Central memory CD4-positive, alpha-beta T cell (primary cell): ENCODE measurements at places on chromosomes 7 and 10.

DNA sequence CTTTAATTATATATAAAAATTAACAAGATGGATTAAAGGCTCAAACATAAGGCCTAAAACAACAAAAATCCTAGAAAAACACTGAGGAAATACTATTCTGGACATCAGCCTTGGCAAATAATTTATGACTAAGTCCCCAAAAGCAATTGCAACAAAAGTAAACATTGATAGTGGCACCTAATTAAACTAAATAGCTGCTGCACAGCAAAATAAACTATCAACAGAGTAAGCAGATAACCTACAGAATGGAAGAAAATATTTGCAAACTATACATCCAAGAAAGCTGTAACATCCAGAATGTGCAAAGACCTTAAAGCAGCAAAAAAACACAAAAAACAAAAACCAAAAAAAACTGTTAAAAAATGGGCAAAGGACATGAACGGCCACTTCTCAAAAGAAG is 384.0 kb upstream of the SEMA3D start:
- no peak for DNase-seq

DNA sequence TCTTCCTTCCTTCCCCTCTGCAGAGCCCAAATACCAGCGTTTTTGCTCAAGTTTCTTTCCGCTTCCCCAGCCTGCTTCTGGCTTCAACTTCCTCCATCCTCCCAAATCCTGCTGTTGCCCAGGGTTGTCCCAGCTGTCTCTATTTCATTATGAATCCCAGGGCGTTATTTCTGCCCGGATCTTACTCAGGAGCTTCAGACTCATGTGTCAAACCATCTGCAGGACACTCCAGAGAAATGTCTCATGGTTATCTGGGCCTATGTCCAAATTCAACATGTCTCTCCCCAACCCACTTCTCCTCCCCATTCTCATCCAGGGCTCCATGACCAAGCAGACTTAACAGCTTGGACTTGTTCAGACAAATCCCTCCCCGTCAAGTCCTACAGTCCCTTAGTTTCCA is 15.6 kb downstream of the ARHGAP22 start:
- no peak for DNase-seq

DNA sequence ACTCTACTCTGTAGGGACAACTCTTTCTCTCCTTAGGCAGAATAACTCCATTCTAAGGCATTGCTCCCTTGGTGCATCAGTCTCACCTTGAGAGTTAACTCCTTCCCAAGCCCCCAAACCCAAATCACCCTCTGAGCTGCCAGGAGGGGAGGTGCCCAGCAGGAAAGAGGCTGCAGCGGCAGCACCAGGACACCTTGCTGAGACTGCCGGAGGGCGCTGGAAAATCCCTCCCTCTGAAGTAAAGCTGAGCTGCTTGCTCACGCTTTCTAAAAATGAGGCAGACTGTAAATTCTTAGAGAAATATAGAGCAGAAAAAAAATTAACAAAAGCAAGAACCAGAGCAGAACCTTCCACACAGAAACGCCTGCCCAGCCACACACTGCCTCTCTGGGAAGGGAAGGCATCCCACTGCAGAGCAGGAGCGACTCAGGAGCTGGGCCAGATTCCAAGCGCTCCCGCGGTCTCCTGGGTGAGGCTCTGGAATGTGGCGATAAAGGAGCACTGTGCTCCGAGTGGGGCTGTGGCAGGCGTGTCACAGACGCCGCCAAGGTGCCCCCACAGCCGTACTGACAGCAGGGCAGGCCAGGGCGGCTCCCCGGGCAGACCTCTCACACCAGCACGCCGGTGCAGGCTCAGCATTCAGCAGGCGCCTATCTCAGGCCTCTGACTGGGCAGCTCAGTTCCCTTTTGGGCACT is 202.1 kb downstream of the TNS3 start:
- no peak for DNase-seq

- no peak for DNase-seq
Observed at GRCh38 chr7:143455942-143456341, 12.7 kb downstream of the TAS2R60 start.
